ENCODE measurements at places on chromosomes 7 and 10.
A peak's percentile ranks its signal among the peaks of the same experiment; 100 is the strongest.

- DNase-seq, result no peak
These were observed 370.2 kb downstream of the ARL4A start for GRCh38 chr7:13057462-13058200.

- no peak for DNase-seq
These were observed 7.9 kb upstream of the CYREN start for GRCh38 chr7:135178364-135178763.

GRCh38 chr10:12684784-12685183 is 316.7 kb downstream of the CCDC3 start:
- no peak for DNase-seq

DNA sequence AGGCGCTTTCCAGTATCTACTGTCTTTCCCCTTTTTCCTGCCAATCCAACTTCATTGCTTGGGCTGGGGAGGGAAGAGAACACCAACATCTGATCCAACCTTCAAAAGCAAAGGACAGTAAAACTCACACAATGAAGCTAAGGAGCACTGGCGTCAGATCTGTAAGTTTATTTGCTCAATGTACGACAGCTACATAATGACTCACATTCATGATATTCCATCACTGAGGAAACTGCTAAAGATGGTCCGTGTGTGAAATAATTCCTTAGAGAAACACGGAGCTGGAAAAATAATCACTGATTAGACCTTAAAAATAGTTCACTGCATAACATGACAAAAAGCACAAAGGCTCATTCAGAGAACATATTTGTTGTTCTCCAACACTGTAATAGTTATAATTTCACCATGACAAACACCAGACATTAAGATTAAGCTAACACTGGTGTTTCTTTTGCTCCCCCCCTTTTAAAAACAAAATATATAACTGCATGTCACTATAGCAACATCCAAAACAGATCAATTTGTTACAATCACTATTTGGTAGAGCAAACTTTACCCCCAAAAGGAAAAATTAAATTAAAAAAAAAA is 24.3 kb downstream of the HSPB1 start:
- DNase-seq, result peak; percentile 72

DNA sequence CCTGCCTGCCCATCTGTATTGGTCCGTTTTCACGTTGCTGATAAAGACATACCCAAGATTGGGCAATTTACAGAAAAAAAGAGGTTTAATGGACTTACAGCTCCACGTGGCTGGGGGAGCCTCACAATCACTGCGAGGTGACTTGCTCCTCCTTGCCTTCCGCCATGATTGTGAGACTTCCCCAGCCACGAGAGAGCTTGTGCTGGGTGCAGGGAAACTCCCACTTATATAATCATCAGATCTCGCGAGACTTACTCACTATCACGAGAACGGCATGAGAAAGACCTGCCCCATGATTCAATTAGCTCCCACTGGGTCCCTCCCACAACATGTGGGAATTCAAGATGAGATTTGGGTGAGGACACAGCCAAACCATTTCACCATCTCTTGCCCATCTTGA is 111.8 kb downstream of the MYL10 start:
- DNase-seq, result no peak

DNA sequence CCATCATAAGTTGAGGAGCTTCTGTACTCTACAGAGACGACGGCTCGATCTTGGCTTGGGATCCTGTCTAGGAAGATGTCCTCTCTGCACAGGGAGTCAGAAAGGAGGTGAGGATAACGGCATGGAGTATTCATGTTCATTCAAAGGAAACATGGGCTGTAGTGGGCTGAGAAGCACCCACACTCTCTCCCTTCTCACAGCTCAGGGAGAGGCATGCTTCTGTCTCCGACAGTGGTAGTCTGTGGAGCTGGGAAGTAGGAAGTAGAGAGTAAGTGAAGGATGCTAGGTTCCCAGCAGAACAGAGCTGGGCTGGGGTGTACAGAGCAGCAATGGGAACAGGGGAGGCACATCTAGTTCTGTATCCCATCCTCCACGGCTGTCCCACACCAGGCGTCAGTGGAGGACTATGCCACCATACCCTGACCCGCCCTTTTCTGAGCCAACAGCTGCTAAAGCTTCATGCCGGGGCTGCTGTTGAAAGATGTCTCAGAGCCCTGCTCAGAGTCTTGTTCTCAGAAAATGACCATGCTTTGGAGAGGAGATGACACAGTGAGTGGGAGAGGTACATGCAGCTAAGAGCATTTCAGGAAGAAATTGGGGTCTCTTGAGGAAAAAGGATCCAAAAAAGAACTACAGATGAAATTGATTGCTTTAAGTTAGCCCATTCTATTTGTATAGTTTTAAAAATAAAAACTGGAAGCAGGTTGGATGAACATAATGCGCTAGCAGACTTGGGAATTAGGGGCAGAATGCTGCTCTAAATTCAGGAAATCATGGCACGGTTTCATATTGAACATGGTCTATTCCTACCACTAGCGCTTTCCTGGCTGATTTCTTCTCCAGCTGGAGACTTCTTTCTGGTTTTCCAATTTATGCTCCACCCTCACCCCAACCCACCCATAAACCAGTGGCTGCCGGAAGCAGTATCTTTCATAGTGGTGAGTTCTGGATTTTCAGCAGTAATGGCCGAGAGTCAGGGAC is 138.6 kb downstream of the CHN2 start:
- DNase-seq, result no peak

- DNase-seq, result no peak
These were observed 84.1 kb upstream of the INHBA start for GRCh38 chr7:41786944-41787343.

GRCh38 chr10:126065751-126066377 is 169.5 kb downstream of the FANK1 start:
- DNase-seq, result no peak

DNA sequence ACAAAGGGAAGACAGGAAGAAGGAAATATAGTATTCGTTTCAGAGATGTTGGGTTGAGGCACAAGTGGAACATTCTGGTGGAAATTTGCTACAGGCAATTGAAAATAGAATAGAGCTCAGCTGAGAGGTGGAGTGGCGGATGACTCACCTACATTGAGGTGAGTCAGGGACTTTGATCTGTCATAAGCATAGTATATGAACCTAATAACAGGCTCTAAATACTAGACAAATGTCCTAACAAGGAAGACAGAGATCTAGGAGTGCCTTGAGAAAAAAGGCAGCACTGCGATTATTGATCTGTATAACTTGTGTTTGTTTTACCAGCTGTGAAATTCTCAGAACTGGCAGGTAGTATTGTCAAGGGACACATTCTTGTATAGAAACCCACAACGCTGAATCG is 907 bp upstream of the IFRD1 start:
- peak; percentile 31 for DNase-seq

GRCh38 chr7:70630440-70630817 is 501.5 kb upstream of the GALNT17 start:
- no peak for DNase-seq

- DNase-seq, result no peak
These were observed 76.7 kb downstream of the GPR26 start for GRCh38 chr10:123742751-123743440.

- DNase-seq, result no peak
These were observed 136.7 kb upstream of the ZMIZ1 start for GRCh38 chr10:78932054-78932386.

DNA sequence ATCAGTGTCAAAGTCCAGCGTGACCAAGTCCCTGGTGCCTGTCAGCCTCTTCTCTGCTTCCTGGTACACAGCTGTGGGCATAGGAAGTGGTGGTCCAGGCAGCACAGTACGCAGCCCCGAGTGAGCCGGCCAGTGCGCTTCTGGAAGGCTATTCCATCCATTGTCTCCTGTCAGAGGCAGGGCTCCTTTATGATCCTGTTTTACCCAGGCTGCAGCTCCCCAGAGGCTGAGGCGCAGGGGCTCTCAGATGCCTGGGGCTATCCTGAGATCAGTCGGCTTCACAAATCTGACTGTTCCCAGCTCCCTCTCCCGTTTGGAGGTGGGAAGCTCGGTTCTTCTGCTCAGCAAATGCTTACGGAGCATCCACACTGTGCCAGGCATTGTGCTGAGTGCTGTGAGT is 70.3 kb downstream of the LANCL2 start:
- no peak for DNase-seq

Data from brain microvascular endothelial cell (primary cell).